ENCODE measurements at places on chromosomes 2 and 18.

- DNase-seq: no peak
These were observed 658.7 kb downstream of the CNTNAP5 start for GRCh38 chr2:124683536-124684428.

- no peak for DNase-seq
These were observed 450.6 kb downstream of the TSN start for GRCh38 chr2:122206101-122206500.

GRCh38 chr2:44433895-44434294 is 72.1 kb downstream of the CAMKMT start:
- no peak for DNase-seq

DNA sequence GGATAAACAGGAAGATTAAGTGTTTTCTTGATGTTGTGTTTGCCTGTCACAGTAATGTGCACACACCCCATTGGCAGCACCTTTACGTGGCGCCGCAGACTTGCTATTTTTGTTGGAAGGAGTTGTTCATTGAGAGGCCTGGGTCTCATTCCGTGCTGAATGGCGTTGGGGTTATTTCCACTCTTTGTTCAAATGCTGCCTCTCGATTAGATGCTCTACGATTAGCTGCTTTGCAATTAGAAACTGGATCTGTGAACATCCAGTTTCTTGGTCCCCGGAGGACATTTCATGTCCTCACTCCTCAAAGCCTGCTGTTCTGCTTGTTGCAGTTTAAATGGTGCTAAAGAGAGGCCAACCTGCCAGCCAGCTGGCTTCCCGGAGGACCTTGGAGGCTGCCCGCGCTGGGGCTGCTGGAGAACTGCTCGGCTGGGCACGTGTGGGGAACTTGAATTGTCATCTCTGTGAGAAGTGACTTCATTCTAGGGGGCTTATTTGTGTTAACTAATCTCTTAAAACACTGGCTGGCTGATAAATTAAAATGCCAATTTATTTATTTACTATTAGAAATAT is 117.4 kb upstream of the NABP1 start:
- DNase-seq: no peak

DNA sequence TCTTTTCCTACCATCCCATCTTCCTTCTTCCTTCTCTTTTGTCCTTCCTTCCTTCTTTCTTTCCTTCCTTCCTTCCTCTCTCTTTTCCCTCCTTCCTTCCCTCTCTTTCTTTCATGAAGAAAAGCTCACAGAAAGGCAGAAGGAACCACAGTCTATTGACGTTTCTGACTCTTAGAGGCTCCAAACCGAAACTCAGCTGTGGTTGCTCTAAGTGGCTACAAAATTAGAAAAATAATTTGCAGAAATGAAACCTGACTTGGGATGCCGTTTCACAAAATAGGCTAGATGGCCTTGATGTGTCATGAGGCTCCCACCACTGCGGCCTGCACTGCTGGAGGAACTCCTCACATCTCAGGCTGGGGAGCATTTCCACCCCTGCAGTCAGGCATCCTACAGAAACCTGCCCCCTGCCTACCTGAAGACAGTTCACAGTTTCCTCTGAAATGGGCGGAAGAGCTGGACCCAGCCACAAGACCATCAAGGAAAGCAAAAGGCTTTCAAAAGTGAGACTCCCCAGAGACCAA is 165.6 kb downstream of the SMAD7 start:
- DNase-seq: no peak

Measured in HCT116 (cell line).